ENCODE measurements at places on chromosomes 11 and 22. TPM values are rescaled to one million over a fixed set of nuclear protein-coding genes. Genes with fewer than 3 reads are reported as not detected.

GRCh38 chr11:27437829-27438594, 34.6 kb downstream of the LGR4 start:
- no peaks in the 10 kb centered on the region for H3K36me3 ChIP-seq
- H3K4me1 ChIP-seq = no peaks in the 10 kb centered on the region
- no peak for DNase-seq
- no peak overlapping the region for H3K27ac ChIP-seq
- no peaks in the 10 kb centered on the region for H3K27me3 ChIP-seq

- DNase-seq = no peak
- no peak overlapping the region for H3K27ac ChIP-seq
- H3K4me3 ChIP-seq = no peak overlapping the region
- no peaks in the 10 kb centered on the region for H3K27me3 ChIP-seq
- H3K4me1 ChIP-seq = no peaks in the 10 kb centered on the region
Observed at GRCh38 chr11:34292111-34292510, 65.7 kb downstream of the ABTB2 start.

GRCh38 chr11:121571506-121571905, 118.7 kb upstream of the SORL1-AS1 start:
- no peaks in the 10 kb centered on the region for H3K4me1 ChIP-seq
- no peak overlapping the region for H3K4me3 ChIP-seq
- no peaks in the 10 kb centered on the region for H3K27me3 ChIP-seq
- no peak overlapping the region for H3K27ac ChIP-seq
- no peak for DNase-seq

DNA sequence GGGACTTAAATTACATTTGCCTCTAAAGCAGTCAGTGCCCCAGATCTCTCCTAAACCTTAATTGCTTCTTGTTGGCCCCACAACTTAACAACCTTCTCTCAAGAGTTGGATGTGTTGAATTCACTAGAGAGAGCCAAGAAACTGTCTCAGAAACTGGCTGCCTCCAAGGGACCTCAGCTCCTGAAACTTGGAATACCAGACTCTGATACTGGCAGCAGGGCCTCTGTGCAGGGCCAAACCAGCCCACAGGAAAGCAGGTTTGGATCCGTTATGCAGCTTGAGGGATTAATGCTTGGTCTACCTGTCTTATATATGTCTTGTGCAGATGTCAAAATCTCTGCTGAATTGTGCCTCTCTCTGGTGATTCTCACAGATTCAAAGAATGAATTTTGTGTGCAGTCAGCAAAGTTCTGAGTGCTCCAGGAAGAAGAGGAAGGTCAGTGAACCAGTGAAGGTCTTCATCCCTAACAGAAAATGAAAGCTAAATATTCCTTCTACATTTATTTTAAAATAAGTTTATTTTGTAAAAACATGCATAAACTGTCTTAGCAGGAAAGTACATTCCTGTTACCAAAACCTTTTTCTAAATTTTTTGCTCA, 70.8 kb downstream of the LIF start:
- H3K27ac ChIP-seq = no peak overlapping the region
- H3K4me1 ChIP-seq = no peaks in the 10 kb centered on the region
- no peaks in the 10 kb centered on the region for H3K27me3 ChIP-seq
- no peak for DNase-seq
- H3K4me3 ChIP-seq = no peak overlapping the region

GRCh38 chr11:69006816-69007215, 6.2 kb downstream of the MRGPRF start:
- H3K4me3 ChIP-seq = no peak overlapping the region
- H3K36me3 ChIP-seq = peaks cover 3% of the 10 kb centered on the region
- H3K27me3 ChIP-seq = peaks cover 23% of the 10 kb centered on the region
- H3K27ac ChIP-seq = peak overlapping the region; percentile 93
- DNase-seq = no peak

CBLIF gene
- total RNA-seq = not detected

DNA sequence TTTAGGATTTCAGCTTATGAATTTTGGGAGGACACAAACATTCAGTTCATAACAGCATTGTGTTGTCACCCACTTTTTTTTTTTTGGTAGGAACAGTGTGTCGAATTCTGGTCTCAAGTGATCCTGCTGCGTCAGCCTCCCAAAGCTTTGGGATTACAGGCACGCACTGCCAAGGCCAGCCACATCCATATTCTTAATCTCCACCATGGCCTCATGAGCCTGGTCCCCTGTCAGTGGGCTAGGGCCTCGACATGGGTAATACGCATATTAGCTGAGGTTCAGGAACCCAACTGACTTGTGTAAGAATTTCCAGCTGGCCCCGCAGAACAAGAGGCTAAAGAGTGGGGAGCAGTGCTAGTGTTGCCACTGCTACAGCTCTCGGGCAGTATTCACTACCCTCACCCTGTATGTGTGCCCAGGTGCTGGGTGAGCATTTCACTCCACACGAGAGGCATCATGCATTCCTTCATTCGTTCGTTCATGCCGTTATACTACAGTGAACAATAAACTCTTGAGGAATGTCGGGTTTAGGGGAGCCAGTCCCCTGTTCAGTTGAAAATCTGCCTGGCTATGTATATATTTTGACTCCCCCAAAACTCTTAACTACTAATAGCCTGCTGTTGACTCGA, 5.2 kb upstream of the VPREB1 start:
- no peaks in the 10 kb centered on the region for H3K4me1 ChIP-seq
- no peaks in the 10 kb centered on the region for H3K36me3 ChIP-seq
- H3K27me3 ChIP-seq = no peaks in the 10 kb centered on the region
- no peak overlapping the region for H3K27ac ChIP-seq

DNA sequence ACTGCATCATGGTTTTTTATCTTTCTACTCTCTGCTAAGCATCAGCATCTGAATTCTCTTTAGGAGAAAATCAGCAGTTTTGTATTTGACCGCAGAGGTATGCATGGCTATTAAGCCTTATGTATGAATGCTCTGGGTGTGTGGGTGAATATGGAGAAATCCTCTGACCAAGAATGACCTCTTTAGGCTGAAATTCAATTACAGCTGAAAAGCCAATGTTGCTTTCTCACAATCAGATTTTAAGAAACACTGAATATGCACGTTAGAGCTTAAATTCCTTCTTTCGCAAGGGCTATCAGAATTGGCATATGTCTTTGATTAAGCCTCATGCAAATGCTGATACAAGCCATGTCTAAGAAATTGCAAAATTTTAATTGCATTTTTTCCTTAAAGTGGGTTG, 43.2 kb downstream of the ARHGAP42 start:
- no peaks in the 10 kb centered on the region for H3K36me3 ChIP-seq
- H3K4me3 ChIP-seq = no peak overlapping the region

TMPRSS13 gene
- total RNA-seq = 11.1 TPM

MS4A2 gene
- total RNA-seq = not detected

DNA sequence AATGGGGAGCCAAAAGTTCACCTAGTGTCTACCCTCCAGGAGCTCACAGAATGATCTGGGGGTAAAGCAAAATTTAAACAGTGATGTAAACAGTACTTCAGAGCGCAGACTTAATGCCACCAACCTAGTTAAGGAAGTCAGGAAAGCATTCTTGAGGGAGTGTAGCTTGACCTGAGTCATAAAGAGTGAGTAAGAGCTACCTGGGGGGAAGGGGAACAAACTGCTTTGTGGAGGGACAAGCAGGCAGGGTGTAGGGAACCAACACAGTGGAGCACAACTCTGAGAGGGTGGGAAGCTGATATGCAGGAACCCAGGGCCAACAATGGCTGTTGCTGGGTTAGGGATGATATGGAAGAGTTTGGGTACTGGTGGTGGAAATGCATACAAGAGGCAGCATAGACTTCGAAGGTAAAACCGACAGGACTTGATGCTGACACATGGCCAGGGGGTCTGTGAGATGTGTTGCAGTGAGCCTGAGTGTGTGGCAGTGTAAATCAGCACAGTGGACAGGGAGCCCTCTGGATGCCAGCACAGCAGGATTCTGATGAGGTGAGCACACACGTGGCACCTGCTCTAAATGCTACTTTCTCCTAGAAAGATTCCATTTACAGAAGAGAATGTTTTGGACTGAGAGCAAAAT, 58.3 kb upstream of the CYP2D6 start:
- no peaks in the 10 kb centered on the region for H3K36me3 ChIP-seq
- H3K27me3 ChIP-seq = no peaks in the 10 kb centered on the region

NOX4 gene
- total RNA-seq = 0.26 TPM

DNA sequence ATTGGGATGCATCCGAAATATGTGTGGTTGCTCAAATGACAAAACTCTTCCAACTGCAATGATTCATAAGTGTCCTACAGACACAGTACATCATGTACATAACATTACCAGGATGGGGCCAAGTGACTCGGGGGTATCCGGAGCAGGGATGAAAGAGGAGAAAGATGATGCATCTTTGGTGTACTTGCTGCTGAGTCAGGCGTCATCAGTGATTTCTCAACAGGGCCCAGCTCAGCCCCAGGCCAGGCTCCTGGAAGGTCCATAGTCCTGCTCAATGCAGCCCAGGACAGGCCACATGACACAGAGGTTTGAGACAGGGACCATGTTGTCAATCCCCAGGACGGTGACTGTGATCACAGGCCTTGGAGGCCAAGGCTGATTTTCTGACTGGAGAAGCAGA, 59.3 kb downstream of the GGTLC2 start:
- H3K4me3 ChIP-seq = no peak overlapping the region
- H3K4me1 ChIP-seq = no peaks in the 10 kb centered on the region
- H3K36me3 ChIP-seq = no peaks in the 10 kb centered on the region
- no peak for DNase-seq

- no peaks in the 10 kb centered on the region for H3K36me3 ChIP-seq
- no peak for DNase-seq
- H3K27ac ChIP-seq = no peak overlapping the region
- no peak overlapping the region for H3K4me3 ChIP-seq
Observed at GRCh38 chr22:45508814-45509213, 6.1 kb downstream of the FBLN1 start.

- H3K36me3 ChIP-seq = no peaks in the 10 kb centered on the region
- H3K4me1 ChIP-seq = peaks cover 6% of the 10 kb centered on the region
- no peaks in the 10 kb centered on the region for H3K27me3 ChIP-seq
Observed at GRCh38 chr11:78699609-78700135, 125.0 kb upstream of the NARS2 start.

OR2D2 gene
- not detected for total RNA-seq
